ENCODE measurements at places on chromosomes 16 and 17. TPM values are rescaled to one million over a fixed set of nuclear protein-coding genes. Genes with fewer than 3 reads are reported as not detected.

RNF151 gene
- not detected for total RNA-seq

SLC16A11 gene
- 0.24 TPM for total RNA-seq

ADAT1 gene
- total RNA-seq: 41.7 TPM

CD300C gene
- not detected for total RNA-seq

ZNF287 gene
- 7.0 TPM for total RNA-seq

CACNG5 gene
- total RNA-seq: not detected

HSD3B7 gene
- total RNA-seq: 3.0 TPM

FAM20A gene
- not detected for total RNA-seq

KRT39 gene
- not detected for total RNA-seq

SLC5A10 gene
- total RNA-seq: 0.14 TPM

PRSS22 gene
- total RNA-seq: 1.3 TPM

SLC35G6 gene
- not detected for total RNA-seq

DNA sequence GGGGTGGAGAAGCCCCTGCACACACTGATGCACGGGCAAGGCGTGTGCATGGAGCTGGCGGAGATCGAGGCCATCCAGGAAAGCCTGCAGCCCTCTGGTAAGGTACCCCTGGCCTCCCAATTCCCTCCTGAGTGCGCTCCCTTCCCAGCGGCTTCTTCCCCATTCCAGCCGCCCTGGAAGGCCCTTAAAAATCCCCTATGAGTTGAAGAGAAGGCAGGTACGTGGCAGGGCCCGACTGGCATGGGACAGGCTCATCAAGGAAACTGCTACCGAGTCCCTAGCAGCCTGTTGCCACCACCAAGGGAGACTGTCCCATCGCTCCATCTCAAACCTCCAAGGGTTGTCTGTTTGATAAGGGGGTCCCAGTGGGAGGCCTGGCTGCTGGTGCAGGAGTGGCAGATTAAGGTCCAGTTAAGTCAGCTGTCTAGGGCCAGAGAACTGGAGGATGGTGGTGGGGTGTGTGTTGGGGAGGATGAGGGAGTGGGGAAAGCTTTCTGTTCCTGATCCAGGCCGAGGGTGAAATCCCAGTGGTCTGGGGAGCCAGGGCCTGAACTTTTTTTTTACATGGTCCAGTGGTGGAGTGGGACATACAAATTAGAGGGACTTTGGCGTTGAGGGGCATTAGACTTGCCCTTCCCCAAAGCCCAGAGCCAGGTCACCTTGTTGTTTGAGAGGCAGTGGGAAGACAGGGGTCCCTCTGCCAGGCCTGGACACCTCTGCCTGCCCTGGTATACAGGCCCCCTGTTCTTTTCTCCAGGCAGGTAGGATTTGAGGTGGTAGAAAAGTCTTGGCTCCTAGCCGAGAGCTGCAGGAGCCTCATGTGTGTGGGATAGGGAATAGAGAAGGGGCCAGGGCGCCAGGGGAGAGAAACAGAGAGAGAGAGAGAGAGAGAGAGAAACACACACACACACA, 994 bp downstream of the IGFBP4 start:
- DNase-seq: no peak

- DNase-seq: no peak
Measured at GRCh38 chr17:55722742-55723487, at the start of gene TMEM100. Gene TMEM100 (minus strand): TSS chr17:55722864. CDS start chr17:55721070, 1,794 bp downstream.

DNA sequence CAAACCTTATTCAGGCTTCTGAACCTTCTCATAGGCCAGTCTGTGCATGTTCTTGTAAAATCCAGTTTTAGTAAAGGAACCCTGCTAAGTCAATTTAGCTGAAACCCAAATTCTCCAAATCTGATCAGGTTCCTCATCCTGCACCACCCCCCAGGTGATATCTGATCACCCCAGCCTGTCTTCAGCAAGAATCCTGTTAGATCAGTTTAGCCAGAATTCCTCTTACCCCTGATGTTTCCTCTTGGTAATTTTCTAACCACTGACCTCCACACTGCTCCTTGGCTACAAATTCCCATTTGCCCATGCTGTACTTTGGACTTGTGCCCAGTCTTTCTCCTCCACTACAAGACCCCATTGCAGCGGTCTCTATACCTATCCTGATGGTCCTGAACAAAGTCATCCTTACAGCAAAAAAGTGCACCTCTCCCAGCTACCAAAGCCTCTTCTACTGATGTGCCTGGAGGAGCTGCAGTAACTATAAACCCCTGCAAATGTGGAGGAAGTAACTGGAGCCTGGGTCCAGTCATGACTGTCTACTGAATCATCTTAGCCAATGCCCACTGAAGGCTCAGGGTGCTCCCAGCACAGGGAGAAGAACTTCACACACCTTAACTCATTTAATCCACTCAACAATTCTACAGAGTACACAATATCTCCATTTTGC, 23.8 kb downstream of the TEX14 start:
- DNase-seq: peak; percentile 62

DNA sequence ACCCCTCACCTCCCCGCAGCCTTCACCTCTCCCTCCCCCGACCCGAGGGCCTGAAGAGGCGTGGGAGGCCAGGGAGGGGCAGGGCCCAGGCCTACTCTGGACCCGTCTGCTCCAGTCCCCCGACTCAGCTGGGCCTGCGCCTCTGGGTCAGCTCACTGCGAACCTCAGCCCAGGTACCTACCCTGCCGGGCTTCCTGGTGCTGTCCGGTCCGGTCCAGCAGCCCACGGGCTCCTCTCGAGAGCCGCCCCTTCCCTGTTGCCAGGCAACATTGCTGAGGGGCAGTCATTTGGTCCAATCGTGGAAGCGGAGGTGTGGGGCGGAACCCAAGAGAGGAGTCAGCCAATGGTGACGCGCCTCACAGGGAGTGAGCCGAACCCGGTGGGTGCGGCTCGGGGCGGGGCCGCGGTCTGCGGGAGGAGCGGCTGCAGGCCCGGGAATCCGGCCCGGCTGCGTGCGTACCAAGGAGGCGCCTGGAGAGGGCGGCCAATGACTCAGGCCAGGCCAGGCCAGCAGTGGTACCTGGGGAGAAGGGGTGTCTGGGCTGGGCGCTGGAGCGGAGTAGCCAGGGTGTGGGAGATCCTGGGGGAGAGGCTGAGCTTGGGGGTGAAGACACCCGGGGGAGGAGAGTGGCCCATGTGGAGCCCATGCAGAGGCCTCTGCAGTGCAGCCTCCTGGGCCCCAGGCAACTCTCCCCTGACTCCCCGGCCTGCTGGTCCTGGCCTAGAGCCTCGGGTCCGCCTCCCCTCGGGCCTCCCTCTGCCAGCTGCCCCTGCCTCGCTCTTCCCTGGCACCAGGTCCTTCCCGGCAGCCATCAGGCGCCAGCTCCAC, at the start of gene MEAK7:
Gene MEAK7 (minus strand): TSS at position 240 of the 829 bp plus-strand sequence. CDS start 6,573 bp downstream, outside the sequence.
- DNase-seq: peak; percentile 91

- no peak for DNase-seq
Measured at GRCh38 chr17:30344283-30345088, 10.6 kb upstream of the TMIGD1 start.

DNA sequence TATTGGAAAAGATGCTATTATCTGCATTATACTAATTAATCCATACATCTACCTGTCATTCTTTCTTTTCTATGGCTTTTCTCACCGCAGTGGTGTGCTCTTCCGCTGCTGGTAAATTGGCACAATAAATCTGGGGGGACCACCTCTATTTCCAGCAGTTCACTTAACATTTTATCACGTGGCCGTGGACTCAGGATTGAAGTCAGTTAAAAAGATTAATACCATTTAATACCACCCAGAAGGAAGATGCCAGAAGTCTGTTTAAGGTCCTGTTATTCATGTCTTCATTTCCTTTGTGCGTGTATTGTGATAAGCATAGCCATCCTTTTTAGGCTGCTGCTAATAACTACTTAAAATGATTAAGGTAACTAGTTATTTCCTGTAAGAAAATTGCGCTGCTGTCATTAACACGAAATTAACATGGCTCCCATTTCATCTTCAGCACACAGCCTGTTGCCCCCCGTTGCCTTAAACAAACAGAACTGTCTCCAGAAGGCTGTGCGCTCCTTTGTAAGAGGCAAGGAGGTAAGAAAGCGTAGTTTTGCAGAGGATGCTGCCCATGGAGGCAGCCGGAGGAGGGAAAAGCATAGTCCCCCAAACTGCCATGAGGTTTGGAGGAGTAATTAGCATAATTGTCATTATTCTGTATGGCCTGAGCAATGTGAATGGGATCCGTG, 414.4 kb downstream of the UTP18 start:
- DNase-seq: no peak

GRCh38 chr17:41258406-41258805, 3.2 kb downstream of the KRTAP9-9 start:
- no peak for DNase-seq

GRCh38 chr17:61130330-61130729, 269.3 kb upstream of the TBX2 start:
- DNase-seq: no peak

- no peak for DNase-seq
Measured at GRCh38 chr17:41718287-41718645, 6.1 kb downstream of the GAST start.

GRCh38 chr16:81371106-81371505, 56.3 kb downstream of the GAN start:
- peak; percentile 34 for DNase-seq

GRCh38 chr17:18896146-18896545, 38.2 kb downstream of the PRPSAP2 start:
- no peak for DNase-seq

DNA sequence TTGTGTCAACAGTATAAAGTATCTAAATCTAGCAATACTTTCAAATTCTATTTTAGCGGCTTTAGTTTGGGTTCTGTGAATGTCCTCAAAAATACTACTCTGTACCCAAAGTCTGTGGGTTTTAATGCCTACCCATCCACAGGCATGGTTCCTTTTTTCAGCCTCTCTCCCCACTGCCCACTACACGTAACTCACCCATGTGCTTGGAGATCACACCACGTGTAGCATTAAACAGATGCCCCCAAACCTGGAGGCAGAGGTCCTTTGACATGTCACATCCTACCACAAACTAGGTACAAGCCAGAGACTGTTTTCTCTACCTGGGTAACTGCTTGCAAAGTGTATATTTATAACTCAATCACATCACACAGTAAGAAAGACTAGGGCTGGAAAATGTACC, 5.4 kb downstream of the DYNC1LI2 start:
- no peak for DNase-seq

DNA sequence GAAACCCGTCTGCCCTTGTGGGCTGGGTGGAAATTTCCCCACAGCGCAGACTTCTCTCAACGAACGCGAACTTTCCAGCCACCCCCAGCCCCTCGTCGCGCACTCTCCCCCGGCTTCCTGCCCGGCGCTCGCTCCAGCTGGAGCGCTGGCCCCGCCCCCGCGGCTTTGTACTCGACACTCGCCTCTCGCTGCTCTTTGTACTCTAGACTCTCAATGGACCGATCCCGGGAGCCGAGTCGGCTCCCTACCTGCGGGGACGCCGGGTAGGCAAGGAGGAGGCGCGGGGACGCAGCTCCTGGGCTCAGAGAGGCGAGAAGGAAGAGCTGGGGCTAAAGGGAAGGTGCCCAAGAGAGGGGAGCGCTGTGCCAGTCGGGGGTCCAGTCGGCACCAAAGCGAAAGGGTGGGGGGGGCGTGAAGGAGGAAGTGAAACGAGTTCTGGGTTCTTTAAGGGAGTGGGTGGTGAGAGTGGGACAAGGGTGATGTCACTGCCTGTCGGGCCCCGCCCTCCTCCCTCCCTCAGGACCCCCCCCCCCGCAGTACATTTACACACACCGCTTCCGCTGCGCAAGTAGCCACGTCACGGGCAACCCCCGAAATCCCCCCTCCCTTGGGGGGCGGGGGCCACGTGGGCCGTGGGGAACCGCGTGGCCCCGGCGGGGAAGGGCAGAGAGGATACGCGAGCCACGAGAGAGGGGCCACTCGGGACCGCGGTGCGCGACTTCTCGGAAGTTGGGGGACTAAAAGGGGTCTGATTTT, 9.7 kb downstream of the KDM6B start:
- DNase-seq: peak; percentile 86

DNA sequence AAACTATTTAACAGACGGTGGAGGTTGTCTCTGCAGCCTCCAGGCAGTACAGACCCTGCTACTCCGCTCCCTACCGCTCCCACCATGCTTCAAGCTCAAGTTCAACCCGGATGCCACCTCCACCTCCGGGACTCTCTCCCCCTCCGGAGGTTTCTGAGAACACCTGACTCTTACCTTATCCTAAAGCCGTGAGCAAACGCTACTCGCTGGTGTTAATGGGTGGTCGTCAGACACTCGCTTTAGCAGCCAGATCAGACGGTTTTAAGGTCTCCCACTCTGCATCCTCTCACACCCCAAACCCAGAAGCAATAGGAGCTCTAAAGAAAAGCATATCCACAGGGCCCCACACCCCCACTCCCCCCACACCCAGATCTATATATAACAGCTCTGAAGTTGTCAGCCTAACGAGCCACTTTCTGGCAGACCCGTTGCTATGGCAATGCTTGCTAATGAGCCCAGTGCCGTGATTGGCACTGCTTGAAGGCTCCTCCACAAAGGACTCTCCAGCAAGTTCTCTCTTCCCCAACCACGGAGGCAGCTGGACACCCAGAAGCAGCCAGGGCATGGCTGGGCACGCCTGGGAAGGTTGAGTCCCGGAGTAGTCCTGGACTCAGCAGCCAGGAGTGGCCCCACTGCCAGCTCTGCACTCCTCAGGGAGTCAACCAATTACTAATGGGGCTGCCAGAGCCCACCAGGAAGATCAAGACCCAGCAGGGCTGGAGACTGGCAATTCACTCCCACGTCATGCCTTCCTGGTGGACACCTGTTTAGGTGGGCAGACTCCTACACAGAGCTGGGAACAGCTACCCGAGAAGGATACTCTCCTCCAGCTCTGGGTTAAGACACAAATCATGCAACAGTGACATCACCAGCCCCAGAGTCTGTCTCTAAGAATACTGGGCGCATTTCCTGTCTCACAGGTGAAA, 121.2 kb upstream of the RCVRN start:
- no peak for DNase-seq

- peak; percentile 93 for DNase-seq
Measured at GRCh38 chr17:41061964-41062363, 2.0 kb upstream of the KRTAP2-3 start.

- DNase-seq: no peak
Measured at GRCh38 chr17:64460955-64461354, 12.0 kb downstream of the MILR1 start.

DNA sequence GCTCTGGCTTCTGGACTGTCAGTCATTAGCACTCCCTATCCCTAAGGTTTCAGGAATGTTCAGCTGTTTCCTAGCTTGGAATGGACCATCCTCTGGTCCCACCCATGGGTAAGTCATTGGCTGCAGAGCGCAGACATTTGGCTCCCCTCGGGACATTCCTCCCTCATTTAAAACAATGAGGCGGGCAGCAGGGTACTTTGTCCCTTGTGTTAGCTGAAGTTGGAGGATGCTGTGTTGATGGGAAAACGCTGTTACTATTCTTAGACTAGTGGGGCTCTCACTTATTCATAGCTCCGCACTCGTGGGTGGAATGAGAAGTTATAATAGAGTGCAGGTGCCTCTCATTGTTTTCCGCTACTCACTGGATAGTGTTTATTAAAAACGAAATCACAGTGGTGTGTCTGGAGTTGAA, 673.8 kb downstream of the WWOX start:
- DNase-seq: no peak

- no peak for DNase-seq
Measured at GRCh38 chr17:30547778-30548573, 70.8 kb downstream of the GOSR1 start.

- DNase-seq: no peak
Measured at GRCh38 chr16:17053536-17054160, 417.1 kb downstream of the XYLT1 start.

GRCh38 chr17:80942423-80943345, 49.0 kb upstream of the CHMP6 start:
- no peak for DNase-seq
